ENCODE measurements at places on chromosomes 12 and 14. TPM values are rescaled to one million over a fixed set of nuclear protein-coding genes. Genes with fewer than 3 reads are reported as not detected.

GRCh38 chr14:58368956-58369355 is 26.8 kb upstream of the TOMM20L start:
- DNase-seq: no peak

- DNase-seq: no peak
Observed at GRCh38 chr14:84804895-84805294, 725.0 kb upstream of the FLRT2 start.

DNA sequence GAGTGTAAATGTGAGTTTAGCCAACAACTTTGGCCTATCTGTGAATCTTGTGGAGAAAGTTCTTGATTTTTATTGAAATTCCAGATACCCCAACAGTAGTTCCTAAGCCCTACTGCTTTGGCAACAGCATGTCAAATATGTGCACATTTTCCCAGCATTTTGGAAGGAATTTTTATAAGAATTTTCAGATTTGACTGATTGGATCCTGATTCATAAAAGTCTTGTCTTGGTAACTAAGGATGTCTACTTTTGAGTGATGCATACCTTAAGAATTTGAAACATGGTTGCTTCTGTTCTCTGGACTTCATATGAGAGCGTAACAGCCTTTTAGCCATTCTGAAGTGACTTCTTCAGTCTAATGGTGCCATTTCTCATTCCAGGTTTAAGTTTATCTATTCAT is 106.7 kb downstream of the ANO4 start:
- DNase-seq: no peak

DNA sequence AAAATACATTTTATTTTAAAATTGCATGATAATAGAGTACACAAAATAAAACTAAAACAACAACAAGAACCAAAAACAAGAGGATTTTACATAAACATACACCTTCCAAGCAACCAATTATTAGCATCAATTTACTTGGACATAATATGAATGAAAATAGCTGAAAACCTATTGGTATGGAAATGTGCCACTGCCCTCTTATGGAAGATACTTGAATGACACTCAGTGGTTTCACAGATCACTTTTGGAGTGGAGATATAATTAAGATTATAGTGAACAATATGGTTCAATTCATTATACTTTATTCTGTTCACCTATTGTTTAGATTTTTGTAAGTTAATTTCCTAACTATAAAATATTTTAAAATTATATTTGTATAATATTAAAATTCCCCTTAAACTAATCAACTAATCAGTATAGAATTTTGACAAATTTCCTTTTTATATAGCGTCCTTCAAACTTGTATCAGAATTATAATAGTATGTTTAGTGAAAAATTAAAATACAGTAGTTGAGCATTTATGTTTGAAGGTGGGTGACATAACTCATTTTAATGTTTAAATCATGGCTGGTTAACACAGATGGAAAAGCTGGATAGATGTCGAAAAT is 70.1 kb downstream of the SLC6A15 start:
- DNase-seq: no peak

Gene SMCO2
- not detected for total RNA-seq

DNA sequence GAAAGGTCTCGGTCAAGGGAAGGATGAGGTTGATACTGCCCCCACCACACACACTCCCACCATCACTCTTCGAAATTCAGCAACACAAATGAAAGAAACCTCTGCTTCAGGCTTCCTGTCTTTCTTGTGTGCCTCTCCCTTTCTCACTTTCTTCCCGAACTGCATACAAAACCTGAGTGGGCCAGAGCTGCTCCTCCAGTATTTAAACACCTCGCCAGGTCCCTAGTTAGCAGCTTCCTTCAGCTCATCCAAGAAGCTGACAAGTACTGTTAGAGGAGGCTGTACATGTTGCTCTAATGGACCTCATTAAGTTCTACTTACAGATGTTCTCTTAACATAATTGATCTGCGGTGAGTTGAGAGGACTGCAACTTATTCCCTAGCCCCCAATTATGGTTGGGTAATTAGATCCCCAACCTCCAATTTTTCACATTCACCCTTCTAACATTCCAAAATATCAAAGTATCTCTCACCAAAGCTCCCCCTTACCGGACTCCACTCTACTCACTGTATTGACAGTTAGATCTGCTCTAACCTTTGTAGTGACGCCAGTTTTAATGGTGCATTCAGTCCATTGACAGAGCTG is 4.1 kb upstream of the LMO3 start:
- no peak for DNase-seq

- no peak for DNase-seq
Observed at GRCh38 chr12:29706311-29706710, 77.4 kb downstream of the TMTC1 start.

Gene HAL
- 0.16 TPM for total RNA-seq

Gene SUOX
- 29.7 TPM for total RNA-seq

Gene PNMA1
- 12.9 TPM for total RNA-seq

DNA sequence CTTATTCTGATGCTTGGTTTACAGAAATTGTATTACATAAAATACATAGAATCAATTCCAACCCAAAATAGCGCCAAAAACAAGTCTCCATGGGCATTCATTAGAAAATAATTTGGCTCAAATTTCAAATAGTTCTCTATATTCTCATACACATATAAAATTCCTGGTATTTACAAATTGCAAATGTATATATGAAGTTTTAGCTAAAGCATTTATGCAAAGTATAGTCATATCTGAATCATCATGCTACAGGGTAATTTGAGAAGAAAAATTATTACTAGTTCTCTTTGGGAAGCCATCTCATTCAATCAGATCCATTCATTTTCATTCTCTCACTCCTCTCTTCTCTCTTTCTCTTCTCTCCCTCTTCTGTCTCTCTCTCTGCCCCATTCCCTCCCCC is 257.8 kb downstream of the DPF3 start:
- DNase-seq: no peak

DNA sequence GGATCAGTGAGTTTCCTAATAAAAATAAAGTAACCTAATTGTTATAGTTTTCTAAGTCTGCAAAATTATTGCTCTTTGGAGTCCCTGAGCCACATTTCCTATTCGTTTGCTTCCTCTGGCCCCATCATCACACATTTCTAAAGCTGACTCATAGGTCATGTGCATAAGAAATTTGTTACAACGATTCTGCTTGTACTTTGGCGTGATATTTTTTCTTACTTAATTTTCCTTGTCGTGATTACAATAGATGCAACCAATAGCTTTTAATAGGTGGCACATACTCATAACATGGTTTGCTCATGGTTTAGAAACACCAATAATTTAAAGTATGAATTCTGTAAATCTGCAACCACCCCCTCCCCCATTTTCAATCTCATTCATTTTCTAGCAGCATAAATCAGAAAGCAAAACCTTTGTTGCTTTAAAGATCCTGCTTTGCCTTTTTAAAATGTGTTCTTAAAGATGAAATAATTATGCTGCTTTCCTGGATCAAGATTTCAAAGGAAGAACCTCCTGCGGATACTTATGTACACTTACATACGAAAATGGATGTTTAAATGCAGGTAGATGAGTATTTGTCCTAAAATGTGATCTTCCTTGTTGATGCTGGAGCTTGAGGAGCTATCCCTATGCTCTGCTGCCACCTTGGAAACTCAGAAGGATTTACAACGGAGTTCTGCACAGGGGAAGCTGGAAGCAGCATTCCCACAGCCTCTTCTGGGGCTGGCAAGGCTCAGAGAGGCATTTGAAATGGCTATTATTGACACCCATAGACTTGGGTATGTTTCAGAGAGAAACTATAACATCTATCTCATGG is 1.7 kb upstream of the FLRT2 start:
- DNase-seq: no peak

DNA sequence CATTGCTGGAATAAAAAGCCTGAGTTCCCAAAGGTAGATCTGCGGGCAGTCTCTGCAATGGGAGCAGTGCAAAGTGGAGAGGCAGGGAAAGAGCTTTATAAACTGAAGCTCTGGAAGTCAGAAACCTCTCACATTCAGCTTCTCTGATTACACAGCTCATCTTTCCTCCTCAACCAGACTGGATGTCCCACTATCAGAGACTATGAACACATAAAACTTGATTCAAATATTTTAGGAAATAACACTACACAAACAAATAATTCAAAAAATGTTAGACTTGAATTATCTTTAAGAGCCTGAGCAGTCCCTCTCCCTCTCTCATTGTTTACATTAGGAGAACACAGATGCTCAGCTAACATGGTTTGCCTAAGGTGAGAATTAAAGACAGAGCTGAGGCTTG is 72.9 kb downstream of the DENND5B start:
- DNase-seq: no peak

GRCh38 chr12:26798023-26798422 is 35.0 kb downstream of the ITPR2 start:
- DNase-seq: no peak

GRCh38 chr12:4001841-4002240 is 128.6 kb upstream of the PARP11 start:
- DNase-seq: no peak

GRCh38 chr14:77310026-77310425 is 10.7 kb downstream of the POMT2 start:
- DNase-seq: no peak

GRCh38 chr12:88108021-88108420 is 33.9 kb downstream of the CEP290 start:
- DNase-seq: no peak

DNA sequence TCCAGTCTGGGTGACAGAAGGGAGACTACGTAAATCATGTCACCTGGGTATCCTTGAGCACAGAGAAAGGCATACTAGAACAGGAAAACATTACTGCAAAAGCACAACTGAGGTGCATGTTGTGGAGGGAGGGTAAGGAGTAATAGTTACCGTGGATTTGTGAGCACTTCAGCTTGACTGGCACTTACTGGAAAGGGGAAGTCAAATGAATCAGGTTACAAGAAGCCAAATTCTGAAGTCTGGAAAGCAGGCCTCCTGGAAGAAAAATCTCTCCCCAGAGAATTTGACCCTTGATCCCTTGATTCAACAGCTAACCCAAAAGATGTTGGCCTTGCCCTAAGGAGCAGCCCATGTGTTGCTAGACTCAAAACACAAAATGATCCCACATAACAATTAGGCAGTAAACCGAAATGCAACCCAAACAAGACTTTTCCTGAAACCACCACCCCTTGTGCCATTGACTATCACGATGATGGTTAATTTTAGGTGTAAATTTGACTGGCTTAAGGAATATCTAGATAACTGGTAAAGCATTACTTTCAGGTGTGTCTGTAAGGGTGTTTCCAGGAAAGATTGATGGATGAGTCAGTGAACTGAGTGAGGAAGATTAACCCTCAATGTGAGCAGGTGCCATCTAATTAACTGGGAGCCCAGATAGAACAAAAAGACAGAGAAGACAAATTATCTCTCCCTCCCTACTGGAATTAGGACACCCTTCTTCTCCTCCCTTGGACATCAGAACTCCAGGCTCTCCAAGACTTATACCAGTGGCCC is 108.8 kb downstream of the SLC25A21 start:
- no peak for DNase-seq

GRCh38 chr14:57559576-57559975 is 65.9 kb upstream of the CCDC198 start:
- DNase-seq: no peak

DNA sequence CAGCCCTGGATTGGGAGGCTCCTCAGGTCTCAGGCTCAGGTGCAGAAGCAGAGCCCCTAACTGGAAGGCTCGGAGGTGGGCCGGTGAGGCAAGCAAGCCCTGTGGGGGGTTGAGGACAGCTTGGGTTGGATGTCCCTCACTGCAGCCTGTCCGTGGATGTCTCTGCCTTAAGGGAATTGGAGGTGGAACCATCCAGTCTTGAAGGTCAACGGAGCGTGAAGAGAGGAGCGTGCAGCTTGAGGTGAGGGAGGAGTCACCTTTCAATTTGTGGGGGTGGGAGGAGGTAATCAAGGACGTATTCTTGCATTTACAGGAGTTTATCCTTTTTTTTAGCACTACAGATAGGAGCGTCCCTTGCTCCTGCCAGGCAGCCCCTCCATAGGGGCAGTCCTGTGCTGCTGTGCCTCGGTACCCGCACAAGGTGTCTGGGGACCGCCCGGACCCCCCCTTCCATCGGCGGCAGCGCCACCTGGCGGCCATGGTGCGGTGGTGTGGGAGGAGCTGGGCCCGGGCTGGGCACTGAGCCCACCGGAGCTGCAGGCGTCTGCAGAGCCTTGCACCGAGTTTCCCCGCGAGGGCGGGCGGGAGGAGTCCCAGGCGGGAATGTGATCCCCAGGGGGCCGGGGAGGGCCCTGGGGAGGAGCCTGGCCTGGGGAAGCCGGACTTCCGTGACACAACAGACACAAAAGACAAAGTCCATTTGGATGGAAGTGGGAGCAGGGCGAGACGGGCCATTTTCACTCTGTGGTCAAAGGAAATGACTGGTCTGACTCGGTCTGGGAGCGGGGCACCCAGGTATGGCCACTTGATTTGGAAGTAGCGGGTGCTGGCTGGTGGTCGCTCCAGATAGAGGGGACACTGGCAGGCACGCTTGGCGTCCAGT is 864 bp downstream of the DNAJC22 start:
- DNase-seq: peak; percentile 81

- DNase-seq: no peak
Observed at GRCh38 chr12:90090929-90091651, 382.5 kb upstream of the ATP2B1 start.

- no peak for DNase-seq
Observed at GRCh38 chr12:59115995-59116394, 195.7 kb upstream of the LRIG3 start.

Gene BDKRB1
- not detected for total RNA-seq

DNA sequence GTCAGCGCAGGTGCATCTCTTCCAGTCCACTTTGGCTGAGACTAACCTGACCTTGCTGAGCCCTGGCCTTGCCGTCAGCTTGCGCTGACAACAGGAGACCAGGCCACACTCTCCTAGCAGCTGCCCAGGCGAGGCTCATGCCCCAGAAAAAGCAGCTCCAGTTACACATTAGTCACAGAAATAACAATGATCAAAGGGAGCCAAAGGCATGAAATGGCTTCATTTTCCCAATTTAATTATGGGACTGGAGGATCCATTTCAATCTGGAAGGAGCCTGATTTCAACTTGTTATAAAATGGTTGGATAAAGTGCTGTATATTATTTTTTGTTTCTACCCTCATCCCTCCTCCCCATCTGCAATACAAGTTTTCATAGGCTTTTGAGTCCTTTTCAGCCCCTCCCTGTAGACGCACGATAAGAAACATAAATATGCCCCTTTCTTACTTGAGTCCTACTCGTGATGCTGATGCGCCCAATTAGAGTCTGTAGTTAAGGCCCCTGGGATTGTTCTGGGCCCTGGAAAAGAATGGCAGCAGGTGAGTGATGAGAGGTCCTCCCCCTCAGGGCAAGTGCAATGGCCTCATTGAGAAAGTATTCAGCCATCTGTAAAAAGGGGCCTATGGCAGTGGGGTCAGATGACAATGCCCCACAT is 376.0 kb downstream of the C12orf75 start:
- peak; percentile 45 for DNase-seq

DNA sequence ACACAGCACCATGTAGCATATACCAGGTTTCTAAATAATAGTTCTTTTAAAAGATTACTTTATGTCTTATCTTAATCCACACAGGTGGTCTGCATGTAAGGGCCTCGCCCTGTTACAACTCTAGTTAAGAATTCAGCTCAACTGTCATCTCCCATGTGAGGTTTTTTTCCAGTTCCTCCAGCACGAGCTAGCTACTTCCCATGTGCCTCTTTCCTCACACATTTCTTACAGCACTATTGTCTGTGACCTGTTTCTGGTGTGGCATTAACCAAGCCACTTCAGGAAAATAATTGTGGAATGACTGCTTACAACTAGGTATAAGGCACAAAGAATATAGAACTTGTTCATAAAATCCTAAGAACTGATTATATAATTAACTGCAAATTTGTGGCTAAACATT is 65.5 kb downstream of the SH2B3 start:
- DNase-seq: no peak

All from Right ventricle myocardium superior (tissue), 1 donor.